ENCODE measurements at places on chromosomes 12 and 14.
A peak's percentile ranks its signal among the peaks of the same experiment; 100 is the strongest.

DNA sequence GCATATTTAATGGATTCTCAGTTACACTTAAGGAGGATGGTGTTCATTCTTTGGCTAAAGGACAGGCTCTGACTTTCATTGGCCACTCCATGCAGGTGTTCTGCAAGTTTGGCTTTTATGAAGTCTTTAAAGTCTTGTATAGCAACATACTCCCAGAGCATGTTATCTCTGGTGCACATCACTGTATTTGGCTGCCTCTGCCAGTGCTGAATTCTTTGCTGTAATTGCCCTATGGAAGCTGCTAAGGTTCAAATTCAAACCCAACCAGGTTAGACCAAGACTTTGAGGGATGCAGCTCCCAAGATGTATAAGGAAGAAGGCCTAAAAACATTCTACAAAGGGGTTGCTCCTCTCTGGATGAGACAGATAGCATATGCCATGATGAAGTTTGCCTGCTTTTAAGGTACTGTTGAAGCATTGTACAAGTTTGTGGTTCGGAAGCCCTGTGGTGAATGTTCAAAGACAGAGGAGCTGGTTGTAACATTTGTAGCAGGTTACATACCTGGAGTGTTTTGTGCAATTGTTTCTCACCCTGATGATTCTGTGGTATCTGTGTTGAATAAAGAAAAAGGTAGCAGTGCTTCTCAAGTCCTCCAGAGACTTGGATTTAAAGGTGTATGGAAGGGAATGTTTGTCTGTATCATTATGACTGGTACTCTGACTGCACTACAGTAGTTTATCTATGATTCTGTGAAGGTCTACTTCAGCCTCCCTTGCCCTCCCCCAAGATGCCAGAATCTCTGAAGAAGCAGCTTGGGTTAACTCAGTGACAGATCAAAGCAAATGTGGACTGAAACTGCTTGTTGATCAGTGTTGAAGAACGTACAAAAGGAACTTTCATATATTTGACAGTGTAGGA is 19.4 kb downstream of the TMEM116 start:
- DNase-seq: no peak

- DNase-seq: peak; percentile 43
Observed at GRCh38 chr14:76775695-76776427, 14.6 kb downstream of the VASH1 start.

DNA sequence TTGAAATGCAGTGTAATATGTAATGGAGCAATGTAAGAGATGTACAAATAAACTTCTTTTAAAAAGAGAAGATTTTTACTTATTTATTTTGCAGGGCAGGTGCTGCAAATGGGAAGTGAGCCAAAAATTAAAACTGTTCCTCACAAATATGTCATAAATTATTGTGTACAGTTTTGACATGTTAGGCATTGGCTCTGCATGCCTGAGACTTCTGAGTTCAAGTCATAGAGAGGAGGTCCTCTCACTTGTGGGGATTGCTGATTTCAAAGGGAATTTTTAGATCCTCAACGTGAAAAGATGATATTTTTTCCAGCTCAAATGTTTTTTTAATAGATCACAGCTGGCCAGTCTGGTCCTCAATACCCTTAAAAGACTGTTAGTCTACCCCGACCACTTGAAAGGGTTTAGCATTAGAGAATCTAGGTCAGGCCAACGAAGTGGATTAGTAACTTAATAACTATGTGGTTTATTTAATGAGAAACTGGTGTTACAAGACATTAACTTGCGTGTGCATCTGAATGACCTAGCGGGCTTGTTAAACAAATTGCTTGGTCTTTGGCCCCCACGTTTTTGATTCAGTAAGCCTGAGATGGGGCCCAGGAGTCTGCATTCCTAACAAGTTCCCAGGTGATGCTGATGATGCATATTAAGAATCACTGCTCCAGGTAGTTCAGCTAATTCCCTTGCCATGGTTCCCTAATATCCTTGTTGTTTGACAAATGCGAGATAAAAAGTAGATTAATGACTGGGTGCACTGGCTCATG is 30.9 kb upstream of the WDR89 start:
- DNase-seq: no peak

DNA sequence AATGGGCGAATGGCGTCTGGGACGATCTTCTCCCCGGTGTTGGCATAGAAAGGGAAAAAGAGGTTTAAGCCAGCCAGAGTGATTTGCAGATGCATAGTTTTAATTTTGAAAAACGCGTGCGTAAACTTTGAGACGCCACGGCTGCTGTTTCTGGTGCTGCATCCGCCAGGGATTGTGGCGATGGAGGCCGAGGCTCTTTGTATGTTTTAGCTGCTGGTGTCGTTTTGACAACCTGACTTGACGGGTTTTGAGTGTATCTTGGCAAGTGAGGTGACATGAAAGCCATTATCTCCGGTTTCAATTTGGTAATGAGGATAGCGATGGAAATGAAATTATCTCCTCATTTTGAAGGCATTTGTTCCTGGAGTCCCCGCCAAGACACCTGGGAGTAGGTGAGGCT is 1.6 kb downstream of the PTGDR start:
- DNase-seq: no peak

DNA sequence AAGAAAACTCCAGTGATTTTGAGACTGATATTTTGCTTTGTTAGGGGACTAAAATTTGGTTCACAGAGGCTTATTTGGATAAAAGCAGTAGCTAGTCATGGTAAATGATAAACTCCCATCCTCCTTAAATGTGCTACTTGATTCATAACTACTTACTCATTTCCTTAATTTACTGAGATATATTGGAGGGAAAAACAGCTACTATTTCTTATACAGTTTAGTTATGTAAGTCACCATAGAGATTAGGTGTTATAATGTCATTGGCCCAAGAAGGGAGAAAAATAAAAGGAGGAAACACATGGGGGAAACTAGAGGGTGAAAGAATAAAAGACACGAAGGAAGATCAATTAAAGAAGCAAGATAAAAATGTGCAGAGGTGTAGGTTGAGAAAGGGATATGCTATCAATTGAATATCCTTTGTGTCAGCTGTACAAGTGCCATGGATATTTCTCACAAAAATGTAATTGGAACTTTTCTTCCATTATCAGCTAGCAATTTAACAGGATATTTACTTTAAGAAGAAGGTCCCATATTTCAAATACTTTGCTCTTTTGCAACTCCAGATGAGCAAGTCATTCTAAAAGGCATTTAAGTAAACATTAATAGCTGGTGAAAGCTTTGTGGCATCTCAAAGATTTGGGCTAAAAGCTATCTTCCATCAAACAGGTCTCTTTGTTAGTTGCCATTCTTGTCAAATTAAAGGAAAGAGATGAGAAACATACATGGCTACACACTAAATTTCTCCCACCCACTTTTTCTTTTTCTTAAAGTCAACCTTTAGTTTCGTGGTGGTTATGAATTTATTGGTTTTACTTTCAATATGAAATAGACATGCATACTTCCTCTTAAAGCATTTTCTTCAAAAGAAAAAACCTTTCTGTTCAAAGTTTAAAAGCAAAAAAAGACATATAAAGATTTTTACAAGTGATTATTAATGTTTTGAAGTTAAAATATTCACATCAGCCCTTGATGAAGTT is 439.5 kb downstream of the CCER1 start:
- no peak for DNase-seq

DNA sequence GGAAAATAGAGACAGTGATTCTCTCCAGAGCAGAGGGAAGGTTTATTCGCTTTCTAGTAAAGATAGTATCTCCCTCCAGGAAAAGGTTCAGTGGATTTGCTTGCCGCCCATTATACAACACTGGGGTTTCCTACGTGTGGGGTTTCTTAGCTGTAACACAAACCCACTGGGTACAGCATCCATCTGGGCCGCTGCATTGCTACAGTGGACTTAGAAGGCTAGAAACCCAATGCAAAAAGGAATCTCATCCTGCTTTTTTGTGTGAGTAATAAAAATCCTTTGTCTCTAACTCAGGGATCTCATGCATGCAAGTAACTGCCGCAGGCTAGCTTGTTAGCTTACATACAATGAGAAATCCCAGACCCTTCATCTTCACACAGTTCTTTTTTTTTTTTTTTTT is 67.1 kb upstream of the BCL2L14 start:
- DNase-seq: no peak

DNA sequence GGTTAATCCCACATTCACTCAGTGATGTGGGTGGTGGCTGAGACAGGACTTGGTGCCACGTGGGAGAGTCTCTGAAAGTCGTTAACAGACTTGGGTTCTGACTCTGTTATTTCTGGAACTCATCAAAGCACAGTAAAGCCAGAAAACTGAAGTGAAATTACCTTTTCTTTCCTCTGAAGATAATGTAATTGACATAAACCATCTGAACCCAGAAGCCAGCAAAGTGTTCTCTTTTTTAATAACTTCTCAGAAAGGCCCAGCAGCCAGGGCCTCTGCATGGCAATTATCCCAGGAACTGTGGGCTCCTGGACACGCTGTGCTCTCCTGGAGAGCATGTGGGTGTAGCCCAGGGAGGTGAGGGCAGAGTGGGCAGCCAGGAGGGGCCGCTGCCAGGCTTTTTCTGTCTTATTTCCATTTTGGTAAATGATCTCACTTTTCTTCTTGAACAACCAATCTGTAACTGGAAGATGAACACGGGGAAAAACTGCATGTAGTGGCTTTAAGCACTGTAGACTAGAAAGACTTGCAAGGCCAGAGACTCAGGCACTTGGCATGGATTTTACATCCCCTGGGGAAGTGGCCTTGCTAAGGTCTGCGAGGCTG is 444.1 kb upstream of the TMEM132C start:
- DNase-seq: no peak

DNA sequence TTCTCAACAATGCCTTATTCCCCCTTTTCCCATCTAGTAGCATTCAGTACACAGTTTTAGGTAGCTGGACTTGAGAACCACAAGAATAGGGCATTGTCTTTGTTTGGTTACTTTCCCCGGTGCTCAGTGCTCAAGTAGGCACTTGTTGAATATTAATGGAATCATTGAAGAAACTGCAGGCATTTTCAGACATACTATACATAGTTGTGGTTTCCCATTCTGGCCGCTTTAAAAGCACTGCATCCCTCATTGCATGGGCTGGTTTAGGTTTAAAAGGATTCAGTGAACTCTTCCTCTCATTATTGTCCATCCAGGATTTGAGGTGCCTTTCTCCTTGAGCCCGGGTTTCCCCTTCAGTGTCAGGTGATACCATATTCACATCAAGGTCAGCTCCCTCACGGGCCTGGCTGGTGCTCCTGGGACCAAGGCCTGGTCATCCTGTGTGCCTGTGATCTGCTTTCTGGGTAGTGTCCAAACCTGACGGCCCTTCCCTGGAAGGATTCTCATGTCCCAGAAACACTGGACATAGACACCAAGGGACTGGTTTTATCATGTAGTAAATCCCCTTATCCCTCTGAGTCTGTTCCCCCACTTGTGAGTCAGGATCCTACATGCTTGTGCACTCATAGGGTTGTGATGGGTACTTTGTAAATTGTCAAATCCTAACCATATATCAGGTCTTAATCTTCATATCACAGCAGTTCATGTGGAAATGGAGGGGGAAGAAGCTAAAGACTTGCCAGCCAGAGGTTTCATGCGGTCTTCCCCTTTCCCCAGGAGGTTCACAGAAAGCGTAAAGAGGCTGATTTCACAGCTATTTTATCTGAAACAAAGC is 7.4 kb downstream of the TCP11L2 start:
- no peak for DNase-seq

- DNase-seq: no peak
Observed at GRCh38 chr12:131323879-131324278, 370.2 kb downstream of the ADGRD1 start.

- no peak for DNase-seq
Observed at GRCh38 chr12:26867080-26867479, 34.1 kb upstream of the ITPR2 start.

GRCh38 chr12:66107451-66107915 is 23.1 kb downstream of the LLPH start:
- DNase-seq: peak; percentile 55

DNA sequence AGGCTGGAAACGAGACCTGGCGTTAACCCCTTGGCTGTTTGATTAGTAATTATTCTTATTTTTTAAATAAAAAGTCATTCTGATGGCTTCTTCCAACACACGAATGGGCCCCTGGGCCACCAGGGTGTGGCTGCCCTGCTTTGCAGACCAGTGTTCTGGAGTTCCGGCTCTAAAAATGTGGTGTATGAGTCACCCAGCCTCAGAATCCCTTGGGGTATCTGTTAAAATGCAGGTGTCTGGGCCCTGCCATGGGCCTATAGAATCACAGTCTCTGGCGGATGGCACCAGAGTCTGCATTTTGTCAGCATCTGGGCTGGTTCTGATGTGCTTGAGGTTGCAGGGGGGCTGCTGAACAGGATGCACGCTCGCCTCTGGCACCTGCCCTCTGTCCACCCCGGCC is 2.5 kb upstream of the PSMC1 start:
- no peak for DNase-seq

GRCh38 chr12:4663971-4664505 is 15.1 kb downstream of the NDUFA9 start:
- DNase-seq: no peak

DNA sequence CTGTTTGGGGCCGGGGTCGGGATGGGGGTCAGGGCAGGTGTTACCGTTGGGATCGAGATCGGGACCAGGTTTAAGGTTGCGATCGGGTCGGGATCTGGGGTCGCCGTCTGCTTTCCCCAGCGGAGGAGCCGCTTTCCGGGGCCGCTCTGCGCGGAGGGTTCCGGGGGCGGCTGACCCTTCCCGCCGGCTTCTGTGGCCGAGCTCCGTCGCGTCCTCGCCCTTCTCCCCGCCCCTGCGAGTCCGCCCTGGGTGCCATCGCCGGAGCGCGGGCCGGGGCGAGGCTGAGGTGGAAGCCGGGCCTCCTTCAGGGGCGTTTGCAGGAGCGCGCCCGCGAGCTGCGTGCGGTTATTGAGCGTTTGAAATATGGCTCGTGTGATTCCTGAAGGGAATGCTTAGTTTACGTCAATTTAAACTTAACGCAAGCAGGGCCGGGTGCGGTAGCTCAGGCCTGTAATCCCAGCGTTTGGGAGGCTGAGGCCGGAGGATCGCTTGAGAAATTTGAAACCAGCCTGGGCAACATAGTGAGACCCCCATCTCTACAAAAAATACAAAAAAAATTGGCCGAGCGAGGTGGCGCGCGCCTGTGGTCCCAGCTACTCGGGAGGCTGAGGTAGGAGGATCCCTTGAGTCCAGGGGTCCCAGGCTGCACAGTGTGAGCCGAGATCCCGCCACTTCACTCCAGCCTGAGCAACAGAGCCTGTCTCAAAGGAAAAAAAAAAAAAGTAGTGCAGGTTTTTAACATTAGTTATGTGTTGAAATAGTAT is 620 bp downstream of the PGAM5 start:
- DNase-seq: peak; percentile 76

DNA sequence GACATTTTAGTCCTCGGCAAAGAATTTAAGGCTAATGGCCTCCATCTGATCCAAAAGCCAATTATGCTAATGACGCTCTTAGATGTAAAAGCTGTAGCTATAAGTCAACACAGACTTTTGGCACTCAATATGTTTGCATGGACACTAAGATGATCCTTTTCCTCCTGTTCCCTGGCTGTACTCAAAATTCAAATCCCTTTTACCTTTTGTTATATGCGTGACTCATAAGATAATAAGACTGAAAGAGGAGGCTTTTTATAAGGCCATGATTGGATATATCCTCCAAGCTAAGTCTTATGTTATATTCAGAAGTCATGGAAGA is 89.8 kb downstream of the PDZRN4 start:
- no peak for DNase-seq

DNA sequence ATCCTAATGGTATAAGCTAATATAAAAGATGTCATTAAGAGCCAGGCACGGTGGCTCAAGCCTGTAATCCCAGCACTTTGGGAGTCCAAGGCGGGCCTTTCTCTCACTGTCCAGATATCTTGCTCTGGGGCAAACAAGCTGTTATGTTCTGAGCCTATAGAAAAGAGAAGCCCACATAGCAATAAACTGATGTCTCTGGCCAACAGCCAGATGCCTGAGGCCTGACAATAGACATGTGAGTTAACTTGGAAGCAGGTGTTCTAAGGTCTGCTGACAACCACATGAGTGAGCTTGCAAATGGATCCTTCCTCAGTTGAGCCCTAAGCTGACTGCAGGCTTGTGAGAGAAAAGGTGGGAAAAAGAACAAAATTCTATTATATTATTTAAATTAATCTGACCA is 25.0 kb downstream of the YAF2 start:
- DNase-seq: no peak

Measured in activated CD8-positive, alpha-beta memory T cell treated with anti-CD3 and anti-CD28 coated beads, Interleukin-2, amount 50 U/mL, for 48 hours (primary cell).